ENCODE measurements at places on chromosomes 4 and X. TPM values are rescaled to one million over a fixed set of nuclear protein-coding genes. Genes with fewer than 3 reads are reported as not detected.

The GPM6B gene
- 228 TPM for polyA plus RNA-seq

- no peak for DNase-seq
Observed at GRCh38 chr4:122150931-122151330, 1.2 kb upstream of the BLTP1 start.

GRCh38 chrX:85052636-85053343 lies 49.1 kb downstream of the APOOL start:
- peak; percentile 27 for DNase-seq

GRCh38 chrX:94977986-94978385 lies 1304.0 kb downstream of the FAM133A start:
- no peak for DNase-seq

GRCh38 chr4:101649790-101650515 lies 140.6 kb upstream of the BANK1 start:
- DNase-seq, result peak; percentile 24

Data from brain (organoid and tissue), 16 donors.